ENCODE measurements at places on chromosomes 2 and 18.

DNA sequence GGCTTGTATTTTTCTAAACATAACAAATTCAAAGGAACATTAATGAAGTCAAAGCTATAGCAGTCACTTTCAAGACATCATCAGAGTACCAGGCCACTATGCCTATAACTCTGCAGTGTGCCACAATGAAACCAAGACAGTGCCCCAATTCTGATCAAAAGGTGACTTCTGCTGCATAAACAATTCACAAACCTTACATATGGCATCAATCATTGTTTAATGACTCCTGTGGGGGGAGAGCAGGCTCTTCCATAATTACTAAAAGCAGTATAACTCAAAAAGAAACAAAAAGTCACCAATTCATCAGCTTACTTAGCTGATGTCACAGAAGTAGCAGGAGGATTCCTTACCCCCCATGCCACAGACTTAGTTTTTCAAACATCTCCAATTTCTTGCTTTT lies 15.5 kb downstream of the LPIN2 start:
- no peak for DNase-seq

DNA sequence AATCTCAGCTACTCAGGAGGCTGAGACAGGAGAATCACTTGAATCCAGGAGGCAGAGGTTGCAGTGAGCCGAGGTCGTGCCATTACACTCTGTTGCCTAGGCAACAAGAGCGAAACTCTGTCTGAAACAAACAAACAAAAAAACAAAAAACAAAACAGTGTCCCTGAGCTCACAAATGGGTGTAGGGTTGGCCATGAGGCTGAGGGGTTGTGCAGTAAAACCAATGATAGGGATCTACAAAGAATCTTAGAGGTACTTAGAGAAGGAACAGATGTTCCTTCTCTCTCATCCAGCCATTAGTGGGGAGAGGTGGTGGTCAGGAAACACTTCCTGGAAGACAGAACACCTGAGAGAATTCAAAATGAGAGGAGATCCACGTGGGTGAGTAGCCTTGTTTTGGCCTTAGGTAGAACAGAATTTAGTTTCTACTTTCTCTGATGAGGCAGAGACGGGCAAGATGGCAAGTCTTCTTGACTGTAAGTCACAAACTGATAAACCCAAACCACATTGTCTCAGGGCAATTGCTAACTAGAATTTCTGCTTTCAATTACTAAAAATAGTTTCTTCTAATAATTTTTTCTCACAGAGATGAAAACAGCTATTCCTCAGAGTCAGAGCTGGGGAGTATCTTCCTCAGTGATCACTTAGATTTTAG lies 61.5 kb upstream of the PPM1B start:
- DNase-seq, result no peak

- DNase-seq, result no peak
Observed at GRCh38 chr2:52054824-52055223, 1022.9 kb upstream of the NRXN1 start.

GRCh38 chr18:61531182-61531581 lies 198.0 kb downstream of the CDH20 start:
- peak; percentile 30 for DNase-seq

GRCh38 chr18:32760391-32760790 lies 12.4 kb downstream of the KLHL14 start:
- DNase-seq, result no peak

DNA sequence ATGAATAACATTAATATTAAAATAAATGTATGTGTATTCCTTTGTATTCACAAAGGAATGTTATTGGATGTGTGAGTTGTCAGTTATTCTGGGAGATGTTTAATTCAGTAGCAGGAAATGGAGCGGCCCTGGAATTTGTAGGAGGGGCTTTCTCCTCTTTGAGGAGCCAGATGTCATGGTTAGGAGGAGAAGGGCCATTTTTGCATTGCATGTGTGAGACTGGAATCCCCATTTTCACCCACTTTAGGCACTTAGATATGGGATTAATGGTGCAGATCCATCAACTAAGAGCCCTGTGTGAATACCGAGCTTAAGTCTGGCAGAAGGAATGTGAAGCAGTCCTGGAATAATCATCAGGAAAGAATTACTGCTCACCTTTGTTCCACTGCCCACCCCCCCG lies 439.2 kb downstream of the PARD3B start:
- no peak for DNase-seq

DNA sequence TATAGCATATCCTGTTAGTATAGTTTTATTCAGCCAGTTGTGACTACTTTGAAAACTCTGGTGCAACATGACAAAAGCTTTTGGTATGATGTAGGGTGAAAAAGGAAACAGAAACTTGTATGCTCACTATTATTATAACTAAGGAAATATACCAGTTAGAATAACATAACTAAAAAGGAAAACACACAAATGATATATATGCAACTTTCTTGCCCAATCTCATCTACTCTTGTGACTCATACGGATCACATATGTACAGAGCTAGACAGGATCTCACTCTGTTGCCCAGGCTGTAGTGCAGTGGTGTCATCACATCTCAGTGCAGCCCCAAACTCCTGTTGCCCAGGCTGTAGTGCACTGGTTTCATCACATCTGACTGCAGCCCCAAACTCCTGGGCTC lies 12.4 kb upstream of the TLK1 start:
- DNase-seq, result no peak
